Smooth muscle cell of the brain vasculature (primary cell): ENCODE measurements at places on chromosomes 7 and 10.

GRCh38 chr10:69382382-69383117 lies 34.2 kb downstream of the TACR2 start:
- DNase-seq: no peak

GRCh38 chr10:47369251-47369894 lies 14.7 kb downstream of the ZNF488 start:
- no peak for DNase-seq

- no peak for DNase-seq
These were observed 12.3 kb upstream of the FAM133B start for GRCh38 chr7:92602352-92603088.

- DNase-seq: no peak
These were observed 6.4 kb downstream of the CCSER2 start for GRCh38 chr10:84334811-84335210.

- DNase-seq: peak; percentile 67
These were observed 29.3 kb upstream of the DDX50 start for GRCh38 chr10:68871731-68872342.
